GM12891 (cell line): ENCODE measurements at places on chromosomes 6 and 20.

GRCh38 chr6:160137130-160137988, 15.7 kb downstream of the SLC22A1 start:
- no peak for DNase-seq

DNA sequence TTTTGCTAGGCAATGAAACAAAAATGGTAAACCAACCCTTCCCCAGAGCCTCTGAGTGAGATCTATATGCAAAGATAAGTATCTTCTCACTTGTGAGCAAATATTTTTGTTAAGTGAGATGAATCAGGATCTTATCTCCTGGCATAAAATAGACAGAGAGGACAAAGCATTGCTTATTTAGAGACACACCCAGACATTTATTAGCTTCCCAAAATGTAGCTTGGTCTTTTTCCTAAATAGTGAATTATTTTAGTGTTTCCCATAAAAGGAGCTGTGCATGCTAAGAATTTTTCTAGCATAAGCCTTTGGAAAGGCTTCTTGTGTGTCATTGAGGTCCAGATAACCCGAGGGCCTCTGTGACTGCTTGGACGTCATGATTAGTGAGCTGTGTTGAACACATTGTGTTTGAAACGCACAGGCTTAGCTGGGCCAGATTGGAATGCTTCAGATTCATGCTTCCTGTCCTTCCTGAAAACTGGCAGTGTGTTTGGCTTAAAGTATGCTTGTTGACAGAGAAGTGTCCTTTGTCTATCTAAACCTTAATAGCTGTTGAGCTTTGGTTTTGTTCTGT, 16.5 kb downstream of the MTHFD1L start:
- DNase-seq: no peak

GRCh38 chr6:160333841-160334240, 14.3 kb upstream of the SLC22A3 start:
- DNase-seq: no peak

DNA sequence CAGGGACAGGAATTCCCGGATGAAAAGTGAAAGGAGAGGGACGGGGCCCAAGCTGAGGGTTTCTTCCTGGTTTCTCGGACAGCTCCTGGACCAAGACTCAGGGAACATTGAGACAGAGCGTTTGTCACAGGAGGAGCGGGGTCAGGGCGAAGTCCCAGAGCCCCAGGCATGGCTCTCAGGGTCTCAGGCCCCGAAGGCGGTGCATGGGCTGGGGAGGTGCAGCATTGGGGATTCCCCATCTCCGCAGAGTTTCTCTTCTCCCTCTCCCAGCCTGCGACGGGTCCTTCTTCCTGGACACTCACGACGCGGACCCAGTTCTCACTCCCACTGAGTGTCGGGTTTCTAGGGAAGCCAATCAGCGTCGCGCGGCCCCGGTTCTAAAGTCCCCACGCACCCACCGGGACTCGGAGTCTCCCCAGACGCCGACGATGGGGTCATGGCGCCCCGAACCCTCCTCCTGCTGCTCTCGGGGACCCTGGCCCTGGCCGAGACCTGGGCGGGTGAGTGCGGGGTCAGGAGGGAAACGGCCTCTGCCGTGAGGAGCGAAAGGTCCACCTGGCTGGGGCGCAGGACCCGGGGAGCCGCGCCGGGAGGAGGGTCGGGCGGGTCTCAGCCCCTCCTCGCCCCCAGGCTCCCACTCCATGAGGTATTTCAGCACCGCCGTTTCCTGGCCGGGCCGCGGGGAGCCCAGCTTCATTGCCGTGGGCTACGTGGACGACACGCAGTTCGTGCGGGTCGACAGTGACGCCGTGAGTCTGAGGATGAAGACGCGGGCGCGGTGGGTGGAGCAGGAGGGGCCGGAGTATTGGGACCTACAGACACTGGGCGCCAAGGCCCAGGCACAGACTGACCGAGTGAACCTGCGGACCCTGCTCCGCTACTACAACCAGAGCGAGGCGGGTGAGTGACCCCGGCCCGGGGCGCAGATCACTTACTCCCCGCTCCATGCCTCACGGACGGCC, 54.6 kb upstream of the POLR1H start:
- DNase-seq: peak; percentile 24

DNA sequence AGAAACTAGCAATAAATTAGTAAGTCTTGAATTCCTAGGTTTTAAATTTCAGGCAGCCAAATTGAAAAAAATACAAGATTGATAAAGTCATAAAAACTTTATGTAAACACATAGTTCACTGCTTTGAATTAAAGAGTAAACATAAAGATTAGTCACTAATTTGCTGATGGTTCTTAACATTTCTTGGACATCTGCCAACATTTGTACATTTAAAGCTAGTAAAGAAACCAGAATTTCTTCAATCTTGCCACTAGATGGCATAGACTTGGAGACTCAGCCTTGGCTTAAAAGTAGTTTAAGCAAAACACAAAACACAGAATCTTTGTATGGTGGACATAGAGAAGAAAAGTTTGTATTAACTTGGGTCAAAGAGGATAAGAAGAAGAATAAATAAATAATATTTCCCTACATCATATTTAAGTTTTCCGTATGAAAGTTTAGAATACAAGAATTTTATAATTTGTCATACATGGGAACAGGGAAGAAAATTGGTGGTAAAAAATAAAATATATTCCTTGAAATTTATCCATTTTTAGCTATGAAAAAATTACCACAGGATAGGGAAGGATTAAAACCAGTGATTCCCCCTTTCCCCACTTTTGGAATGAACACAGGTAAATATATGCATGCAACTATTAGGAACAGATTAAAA, 41.7 kb upstream of the FAM135A start:
- DNase-seq: no peak

DNA sequence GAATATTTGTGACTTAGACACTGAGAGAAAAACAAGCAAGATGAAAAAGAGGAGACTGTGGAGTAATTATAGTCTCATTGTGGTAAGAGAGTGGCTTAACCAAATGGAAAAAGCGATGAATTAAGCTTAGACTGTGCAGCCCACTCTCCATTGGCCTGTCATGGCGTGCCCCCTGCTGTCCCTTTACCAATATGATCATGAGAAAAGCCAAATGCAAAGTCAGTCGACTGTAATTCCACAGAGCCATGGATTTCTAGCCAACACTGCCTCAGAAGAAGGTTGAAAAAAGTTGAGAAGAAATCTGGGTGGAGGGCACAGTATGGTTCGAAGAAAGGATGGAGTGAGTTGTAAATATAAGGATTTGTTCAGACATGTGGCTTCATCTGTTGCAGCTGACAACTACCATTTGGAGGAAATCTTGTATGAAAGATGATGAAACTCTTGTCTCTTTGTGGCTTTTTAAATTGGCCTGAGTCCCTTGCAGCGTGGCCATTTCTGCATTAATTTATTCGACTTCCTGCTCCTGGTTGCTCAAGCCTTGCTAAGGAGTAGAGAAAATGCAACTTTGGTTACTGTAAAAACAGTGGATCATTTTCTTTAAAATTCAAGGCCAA, 251.4 kb downstream of the DOK5 start:
- DNase-seq: no peak

GRCh38 chr20:35610833-35611427, 4.7 kb upstream of the SPAG4 start:
- DNase-seq: no peak

DNA sequence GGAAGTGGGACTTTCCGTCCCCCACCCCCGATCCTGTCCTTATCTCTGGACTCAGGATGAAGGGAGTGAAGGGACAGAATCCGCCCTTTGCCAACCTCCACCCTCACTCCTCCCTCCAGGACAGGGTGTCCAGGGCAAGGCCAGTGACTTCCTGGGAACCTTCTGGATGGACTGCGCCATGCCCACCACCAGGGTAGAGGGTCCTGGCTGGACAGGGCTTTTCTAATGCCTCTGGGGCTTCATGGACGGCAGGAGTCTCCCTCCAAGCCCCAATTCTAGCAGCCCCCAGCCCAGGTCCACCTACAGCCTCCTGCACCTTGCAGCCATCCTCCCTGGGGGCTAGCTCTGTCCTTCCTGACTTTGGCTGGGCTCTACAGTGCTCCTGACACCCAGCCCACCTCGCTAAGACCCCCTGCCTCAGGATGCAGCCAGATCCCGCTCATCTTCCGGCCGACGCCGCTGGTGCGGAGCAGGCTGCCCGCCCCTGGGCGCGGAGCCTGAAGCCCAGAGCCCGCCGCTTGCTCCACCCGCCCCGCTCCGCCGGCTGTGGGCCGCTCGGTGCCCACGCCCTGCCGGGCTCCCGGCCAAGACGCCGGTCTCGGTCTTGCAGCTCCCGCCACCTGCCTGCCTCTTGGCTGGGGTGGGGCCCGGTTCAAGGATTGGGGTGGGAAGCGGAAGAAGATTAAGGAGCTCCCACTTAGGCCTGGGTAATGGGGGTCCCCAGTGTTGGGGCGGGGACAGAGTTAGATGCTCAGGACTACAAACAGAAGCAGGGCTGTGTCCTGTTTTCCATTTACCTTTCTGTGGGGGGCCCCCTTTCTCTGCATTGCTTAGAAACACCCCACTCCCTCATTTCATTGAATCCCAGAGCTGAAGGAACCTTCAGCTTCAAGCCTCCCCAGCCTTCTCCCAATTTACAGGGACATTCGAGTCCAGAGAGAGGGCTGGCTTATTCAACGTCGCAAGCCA, 72.8 kb downstream of the MDGA1 start:
- no peak for DNase-seq

GRCh38 chr20:23360531-23360930, 1.5 kb upstream of the GZF1 start:
- DNase-seq: no peak

GRCh38 chr6:90934966-90935365, 348.1 kb upstream of the MAP3K7 start:
- no peak for DNase-seq

DNA sequence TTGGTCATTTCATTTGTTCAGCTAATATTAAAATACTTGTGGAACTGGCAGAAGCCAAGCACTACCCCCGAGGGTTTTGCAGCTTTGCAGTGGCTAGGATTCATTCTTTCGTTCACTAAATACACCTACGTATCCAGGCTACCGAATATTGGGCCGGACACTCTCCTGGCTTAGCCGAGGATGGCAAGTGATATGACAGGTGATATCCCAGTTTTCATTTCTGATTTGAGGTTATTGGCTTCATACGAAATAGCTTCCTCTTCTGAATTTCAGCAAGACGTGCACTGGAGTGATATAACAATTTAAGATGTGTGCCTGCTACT, 536 bp upstream of the MTFR2 start:
- no peak for DNase-seq

GRCh38 chr6:101454106-101454676, 60.7 kb downstream of the GRIK2 start:
- no peak for DNase-seq

GRCh38 chr20:54849741-54850140, 374.3 kb downstream of the DOK5 start:
- no peak for DNase-seq

DNA sequence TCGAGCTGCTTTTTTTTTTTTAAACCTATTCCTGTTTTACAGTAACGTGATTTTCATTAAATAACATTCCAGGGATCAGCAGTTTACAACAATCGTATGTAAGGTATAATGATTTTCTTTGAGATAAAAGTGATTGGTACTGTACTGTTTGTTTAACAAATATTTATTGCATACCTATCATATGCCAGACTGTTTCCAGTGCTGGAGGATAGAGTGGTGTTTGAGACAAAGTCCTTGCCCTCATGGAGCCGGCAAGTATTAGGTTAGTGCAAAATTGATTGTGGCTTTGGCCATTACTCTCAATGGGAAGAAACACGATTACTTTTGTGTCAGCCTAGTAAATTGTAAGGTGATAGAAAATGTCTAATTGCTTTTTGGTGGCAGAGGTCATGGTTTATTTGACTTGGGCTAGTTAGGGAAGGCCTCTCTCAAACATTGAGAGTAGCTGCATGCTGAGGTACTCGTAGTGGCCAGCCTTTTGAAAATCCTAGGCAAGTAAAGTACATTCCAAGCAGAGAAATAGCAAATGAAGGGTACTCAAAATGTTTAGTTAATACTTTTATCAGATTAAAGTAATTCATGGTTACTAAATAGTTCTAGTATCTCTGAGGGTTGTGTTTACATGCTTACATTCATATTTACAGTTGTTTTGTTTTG, 35.6 kb downstream of the PHF3 start:
- DNase-seq: no peak

DNA sequence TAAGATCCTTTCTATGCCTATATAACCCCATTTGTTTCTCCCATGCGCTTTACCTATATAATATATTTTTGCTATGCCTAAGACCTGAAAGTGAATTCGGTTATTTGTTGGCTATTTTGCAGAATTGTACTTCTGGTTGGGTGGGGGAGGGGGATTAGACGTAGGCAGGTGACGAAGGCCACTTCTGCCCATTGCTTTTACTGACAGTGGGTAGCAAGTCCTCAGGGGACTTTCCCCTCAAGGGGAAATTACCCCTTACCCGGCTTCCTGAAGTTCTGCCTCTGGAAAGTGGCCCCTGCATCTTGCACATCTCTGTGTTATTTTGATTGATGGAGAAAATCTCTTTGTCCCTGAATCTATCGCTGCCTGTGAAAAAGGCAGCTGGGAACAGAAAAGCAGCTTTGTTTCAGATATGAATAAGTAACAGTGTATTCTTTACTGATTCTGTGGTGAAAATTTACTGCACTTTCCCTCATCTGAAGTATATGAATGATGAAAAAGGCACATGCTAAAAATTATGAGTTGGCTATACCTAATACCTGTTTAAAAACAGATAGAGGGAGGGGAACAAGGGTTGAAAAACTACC, 133.9 kb downstream of the UTRN start:
- DNase-seq: no peak

DNA sequence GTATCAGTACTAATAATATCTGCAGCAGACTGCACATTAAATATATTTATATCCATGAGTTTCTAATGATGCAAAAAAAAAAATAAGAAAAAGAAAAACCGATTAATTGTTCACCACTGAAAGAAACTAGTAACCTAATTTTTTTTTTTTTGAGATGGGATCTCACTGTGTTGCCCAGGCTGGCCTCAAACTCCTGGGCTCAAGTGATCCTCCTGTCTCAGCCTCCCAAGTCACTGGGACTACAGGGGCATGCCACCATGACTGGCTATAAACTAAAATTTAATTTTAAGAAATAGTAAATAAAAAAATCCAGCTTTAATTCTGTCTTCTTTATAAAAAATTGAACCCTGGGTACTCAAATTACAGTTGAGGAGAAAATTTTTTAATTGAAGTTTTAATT, 358.2 kb downstream of the QKI start:
- no peak for DNase-seq

- DNase-seq: no peak
These were observed 44.7 kb downstream of the HLA-C start for GRCh38 chr6:31227143-31227542.

DNA sequence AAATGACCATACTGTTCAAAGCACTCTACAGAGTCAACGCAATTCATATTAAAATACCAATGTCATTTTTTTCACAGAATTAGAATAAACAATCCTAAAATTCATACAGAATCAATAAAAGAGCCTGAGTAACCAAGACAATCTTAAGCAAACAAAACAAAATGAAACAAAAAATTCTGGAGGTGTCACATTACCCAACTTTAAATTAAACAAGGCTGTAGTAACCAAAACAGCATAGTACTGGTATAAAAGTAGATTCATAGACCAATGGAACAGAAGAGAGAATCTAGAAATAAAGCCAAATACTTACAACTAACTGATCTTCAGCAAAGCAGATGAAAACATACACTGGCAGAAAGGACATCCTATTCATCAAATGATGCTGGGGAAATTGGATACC, 346.9 kb upstream of the JAG1 start:
- no peak for DNase-seq
